ENCODE measurements at places on chromosomes 13 and 19.

GRCh38 chr13:33590936-33591335 lies 227.0 kb upstream of the RFC3 start:
- no peak for DNase-seq

DNA sequence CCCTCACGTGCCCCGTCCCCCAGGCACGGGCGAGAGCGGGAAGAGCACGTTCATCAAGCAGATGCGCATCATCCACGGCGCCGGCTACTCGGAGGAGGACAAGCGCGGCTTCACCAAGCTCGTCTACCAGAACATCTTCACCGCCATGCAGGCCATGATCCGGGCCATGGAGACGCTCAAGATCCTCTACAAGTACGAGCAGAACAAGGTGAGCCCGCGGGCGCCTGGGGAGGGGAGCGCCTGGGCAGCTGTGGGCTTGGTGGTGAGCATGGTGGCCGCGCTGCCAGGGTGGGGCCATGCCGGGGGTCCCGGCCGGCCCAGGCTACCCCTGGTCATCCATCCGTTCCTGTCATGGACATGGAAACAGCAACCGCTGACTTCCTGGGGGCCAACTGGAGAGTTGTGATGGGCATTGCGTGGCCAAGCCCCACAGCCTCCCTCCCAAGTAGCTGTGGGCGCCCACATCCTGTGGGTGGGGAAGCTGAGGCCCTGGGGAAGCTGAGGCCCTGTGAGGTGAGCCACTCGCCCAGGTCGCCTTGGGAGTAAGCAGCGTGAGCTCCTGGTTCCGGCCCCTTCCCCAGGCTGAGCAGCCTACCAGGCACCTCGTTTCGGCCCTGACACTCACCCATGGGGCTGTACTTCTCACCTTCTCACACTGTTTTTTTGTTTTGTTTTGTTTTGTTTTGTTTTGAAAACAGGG lies 16.1 kb downstream of the GNA11 start:
- no peak for DNase-seq

GRCh38 chr13:36601186-36601585 lies 72.6 kb upstream of the SERTM1 start:
- no peak for DNase-seq

DNA sequence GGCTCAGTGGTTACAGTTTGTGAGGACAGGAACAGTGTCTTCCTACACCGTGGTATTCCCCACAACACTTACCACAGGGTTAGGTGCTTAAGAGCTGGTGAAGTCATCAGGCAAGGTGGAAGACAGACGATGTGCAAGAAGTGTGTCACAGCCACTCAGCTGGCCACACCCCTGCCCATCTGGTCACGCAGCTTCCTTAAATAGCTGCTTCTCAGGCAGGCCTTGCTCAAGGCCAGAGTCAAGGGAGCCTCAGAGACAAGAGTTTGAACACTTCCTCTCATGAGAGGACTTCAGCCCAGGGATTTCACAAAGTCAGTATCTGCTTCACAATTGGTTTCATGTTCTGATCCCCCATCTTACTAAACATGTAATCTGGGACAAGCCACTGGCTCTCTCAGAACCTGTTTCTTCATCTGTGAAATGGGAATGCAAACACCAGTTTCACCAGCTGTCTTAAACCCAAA lies 80.3 kb upstream of the FRY start:
- DNase-seq, result peak; percentile 80

DNA sequence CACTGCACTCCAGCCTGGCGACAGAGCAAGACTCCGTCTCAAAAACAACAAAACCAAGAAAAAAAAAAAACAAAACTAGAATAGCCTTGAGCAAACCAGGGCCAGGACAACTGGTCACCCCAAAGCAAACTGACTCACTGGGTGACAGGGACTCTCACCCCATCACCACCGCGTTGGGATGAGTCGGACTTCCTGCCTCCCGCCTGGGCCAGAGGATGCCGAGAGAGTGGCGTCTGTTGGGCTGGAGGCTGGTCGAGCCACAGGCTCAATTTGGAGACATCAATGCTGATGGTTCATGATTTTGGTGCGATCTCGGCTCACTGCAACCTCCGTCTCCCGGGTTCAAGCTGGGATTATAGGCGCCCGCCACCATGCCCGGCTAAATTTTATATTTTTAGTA lies 11.6 kb downstream of the TMPRSS9 start:
- no peak for DNase-seq

- no peak for DNase-seq
Observed at GRCh38 chr19:1000591-1001537, 645 bp downstream of the GRIN3B start.

DNA sequence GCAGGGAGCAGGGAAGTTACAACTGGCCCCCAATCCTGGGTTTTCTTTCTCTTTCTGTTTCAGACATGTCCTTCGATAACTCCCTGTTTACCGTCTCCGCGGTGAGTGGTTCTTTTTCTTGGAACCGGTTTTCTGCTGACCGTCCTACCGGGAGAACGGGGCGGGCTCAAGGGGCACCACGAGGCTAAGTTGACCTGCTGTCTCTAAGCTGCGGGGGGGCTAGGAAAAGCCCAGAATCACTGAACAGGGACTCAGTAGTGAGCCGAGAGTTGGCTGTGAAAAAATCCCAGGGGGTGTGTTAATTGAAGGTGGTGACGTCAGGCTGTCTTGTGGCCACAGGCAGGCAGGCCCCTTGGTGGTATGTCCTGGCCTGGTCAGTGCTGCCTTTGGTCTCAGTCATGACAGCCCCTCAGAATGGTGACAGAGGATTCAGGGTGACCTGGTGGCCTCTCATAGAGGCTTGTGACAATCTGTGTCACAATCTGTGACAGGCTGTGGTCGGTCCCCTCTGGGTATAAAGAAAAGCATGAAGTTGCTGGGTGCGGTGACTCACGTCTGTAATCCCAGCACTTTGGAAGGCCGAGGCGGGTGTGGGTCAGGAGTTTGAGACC lies 8.1 kb upstream of the CARM1 start:
- peak; percentile 11 for DNase-seq

DNA sequence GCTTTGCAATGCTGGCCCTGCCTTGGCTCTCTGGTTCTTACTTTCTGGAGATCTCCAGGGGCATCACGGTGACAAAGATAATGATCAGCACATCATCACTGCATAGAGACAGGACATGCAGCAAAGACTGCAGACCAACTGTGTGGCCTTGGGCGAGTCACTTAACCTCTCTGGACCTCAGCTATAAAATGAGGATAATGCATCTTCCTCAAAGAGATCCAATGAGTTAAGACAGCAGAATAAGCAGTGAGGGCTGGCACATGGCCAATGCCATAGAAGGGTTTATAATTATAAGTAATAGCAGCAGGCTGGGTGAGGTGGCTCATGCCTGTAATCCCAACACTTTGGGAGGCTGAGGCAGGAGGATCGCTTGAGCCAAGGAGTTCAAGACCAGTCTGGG lies 2.4 kb downstream of the MAG start:
- DNase-seq, result no peak

DNA sequence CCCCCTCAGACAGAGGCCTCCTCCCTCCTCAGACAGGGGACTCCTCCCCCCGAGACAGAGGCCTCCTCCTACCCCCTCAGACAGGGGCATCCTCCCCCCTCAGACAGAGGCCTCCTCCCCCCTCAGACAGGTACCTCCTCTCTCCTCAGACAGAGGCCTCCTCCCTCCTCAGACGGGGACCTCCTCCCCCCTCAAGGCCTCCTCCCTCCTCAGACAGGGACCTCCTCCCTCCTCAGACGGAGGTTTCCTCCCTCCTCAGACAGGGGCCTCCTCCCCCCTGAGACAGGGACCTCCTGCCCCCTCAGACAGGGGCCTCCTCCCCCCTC lies 13.9 kb downstream of the C3 start:
- DNase-seq, result no peak

DNA sequence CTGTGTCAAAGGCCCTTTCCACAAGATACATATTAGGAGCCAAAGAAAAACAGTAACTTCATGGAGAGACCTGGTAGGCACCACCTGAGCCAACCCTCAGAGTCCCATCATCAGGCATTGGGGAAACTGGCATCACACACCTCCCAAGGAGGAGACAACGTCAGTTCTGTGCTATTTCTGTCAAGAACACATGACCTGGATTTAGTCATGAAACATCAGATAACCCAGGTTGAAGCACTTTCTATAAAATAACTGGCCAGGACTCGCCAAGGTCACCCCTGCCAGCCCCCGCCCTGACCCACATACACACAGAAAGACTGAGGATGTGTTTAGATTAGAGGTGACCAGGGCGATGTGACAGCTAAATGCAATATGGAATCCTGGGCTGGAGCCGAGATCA lies 35.6 kb downstream of the COL4A1 start:
- no peak for DNase-seq

DNA sequence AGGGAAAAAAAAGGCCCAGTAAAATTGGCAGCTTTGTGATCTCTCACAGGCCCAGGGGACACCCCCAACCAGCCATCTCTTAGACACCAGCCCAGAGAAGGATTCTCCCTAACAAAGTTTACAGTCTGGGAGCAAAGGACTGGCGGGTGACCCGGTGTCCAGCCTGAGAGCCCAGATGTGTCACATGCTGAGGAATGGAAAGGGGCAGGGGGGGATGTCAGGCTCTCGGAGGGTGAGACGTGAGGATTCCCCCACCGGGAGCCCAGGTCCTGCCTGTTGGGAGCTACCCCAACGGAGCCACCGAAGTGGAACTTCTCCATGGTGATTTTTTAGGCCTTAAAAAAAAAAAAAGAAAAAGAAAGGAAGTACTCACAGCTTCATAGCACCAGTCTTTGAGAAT lies 4.8 kb upstream of the CTXN1 start:
- no peak for DNase-seq

DNA sequence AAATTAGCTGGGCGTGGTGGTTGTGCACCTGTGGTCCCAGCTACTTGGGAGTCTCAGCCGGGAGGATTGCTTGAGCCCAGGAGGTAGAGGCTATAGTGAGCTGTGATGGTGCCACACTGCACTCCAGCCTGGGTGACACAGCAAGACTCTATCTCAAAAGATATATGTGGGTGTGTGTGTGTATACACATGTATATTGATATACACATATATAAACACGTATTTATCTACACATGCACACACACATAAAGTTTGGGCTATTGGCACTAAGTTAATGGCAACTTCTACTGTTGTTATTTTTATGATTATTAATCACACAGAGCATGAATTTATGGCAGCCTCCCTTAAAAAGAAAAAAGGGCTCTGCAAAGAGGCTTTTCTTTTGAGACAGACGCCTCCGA lies 27.1 kb upstream of the ABCC4 start:
- no peak for DNase-seq

DNA sequence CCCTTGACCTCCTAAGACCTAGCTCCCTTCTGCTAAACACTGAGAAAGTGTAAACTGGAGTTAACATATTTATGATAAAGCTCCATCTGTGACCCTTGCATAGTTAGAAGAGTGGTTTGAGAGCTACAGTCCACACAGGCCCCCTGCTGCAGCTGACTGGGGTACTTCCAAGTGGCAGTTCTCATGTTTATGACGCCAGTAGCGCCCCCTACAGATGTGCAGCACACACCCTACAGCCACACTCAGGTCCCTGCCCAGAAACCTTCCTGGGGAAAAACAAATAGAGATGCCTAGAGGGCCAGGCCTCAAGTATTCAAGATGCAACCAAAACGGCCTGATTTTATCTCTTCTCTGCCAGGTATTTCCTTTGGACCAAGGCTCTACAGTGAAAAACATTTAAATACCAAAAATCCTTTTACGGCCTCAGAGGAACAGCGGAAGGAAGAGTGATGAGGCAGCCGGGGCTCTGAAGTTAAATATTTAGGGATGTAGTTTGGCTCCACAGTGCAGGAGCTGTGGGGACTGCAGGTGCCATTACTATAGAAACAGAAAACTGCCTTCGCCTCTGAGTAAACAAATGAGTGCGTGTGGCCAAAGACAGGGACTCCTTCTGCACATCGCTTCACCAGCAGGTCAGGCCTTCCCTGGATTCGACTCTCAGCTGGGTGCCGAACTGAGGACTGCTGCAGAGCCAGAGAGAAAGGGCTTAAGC lies 553.1 kb downstream of the EFNB2 start:
- DNase-seq, result no peak

DNA sequence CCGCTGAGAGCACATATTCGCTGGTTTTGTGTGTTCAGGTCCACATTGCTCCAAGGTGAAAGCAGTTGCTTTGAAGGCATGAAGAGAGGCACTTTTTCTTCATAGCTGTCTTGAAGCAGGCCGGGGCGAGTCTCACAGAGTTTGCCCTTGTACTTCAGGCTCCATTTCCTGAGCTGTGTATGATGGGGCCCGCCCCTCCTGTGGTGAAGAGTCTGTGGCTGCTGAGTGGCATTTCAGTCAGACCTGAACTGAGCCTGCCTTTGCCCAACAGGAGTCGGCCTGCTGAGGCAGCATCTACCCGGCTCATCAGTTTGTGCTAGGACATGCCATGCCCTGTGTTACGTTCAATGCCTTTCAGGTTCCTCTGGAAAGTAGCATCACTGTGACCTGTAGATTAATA lies 44.4 kb upstream of the C1QTNF9 start:
- DNase-seq, result peak; percentile 47

DNA sequence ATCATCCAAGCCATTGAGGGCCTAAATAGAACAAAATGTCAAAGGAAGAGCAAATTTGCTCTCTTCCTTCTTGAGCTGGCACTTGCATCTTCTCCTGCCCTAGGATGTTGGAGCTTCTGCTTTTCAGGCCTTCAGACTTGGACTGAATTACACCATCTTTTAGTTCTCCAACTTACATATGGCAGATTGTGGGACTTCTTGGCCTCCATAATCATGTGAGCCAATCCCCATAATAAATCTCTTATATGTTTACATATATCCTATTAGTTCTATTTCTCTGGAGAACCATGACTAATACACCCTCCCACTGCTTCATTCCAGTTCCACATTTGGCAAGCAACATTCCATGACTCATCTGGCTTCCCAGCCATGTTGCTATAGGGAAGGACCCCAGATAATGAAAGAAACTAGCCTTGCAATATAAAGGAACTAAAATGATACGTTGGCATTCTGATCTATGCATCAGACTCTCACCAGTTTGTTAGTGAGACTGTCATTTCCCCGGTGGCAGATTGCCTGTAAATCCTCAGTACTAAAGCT lies 11.0 kb upstream of the ACOD1 start:
- DNase-seq, result no peak

- DNase-seq, result no peak
Observed at GRCh38 chr19:29399804-29400203, 126.0 kb upstream of the VSTM2B start.

DNA sequence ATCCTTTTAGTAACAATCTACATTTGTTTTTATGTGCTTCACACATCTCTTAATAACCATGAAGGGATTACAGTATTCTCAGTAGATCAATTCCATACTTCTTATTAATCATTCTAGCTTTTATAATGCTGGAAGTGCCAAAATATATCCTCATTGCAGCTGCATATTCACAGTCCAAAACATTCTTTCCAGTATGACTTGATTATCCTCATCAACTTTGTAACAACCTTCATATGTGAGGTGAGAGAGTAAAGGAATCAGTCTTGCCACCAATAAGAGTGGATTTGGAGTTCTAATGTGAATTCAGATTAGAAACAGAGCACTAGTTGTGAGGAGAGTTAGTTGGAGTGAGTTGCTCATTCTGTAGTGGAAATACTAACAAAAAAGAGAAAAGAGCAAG lies 208.0 kb upstream of the SPRY2 start:
- no peak for DNase-seq

GRCh38 chr19:4066682-4067395 lies at the start of gene ZBTB7A:
Gene ZBTB7A (minus strand): TSS chr19:4066899. CDS start chr19:4055232, 11,667 bp downstream.
- DNase-seq, result peak; percentile 88

Data from B cell (primary cell).